Upper lobe of left lung (tissue), 6 donors: ENCODE measurements at places on chromosomes 16 and 17.
A peak's percentile ranks its signal among the peaks of the same experiment; 100 is the strongest.

DNA sequence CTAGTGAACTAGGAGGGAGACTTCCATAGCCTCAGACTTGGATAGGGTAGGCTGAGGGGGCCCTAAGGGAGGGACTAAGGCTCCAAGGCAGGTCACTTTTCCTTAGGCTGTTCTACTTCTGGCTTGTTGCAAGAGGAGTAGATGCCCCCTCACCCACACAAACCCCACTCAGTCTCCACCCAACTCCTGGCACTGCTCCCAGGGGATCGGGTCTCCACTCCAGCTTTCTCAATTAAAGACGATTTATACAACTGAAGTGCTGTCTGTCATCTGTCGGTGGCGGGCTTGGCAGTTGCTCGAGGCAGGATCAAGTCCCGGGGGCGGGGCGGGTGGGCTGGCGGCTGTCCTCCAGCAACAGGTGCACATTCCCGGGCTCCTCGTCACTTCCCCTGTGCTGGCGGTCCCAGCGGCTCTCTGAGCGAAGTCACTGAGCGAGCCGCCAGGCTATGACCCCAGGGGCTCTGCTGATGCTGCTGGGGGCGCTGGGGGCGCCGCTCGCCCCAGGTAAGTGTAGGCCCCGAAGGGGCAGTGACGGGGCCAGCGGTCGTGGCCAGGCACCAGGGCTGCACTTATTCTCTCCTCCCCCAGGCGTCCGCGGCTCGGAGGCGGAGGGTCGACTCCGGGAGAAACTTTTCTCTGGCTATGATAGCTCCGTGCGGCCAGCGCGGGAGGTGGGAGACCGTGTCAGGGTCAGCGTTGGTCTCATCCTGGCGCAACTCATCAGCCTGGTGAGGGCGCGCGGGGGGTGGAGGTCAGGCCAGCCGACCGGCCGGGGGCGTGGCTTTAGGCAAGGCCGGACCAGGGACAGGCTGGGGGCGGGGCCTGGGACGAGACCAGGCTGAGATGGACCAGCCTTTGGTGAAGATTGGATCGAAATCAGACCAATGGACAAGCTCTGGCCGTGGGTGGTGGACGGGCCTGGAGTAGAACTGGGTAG lies at the start of gene CHRNB1:
Gene CHRNB1 (plus strand): TSS at position 380 of the 937 bp plus-strand sequence. CDS start 67 bp downstream, at position 447.
- DNase-seq = peak; percentile 93

DNA sequence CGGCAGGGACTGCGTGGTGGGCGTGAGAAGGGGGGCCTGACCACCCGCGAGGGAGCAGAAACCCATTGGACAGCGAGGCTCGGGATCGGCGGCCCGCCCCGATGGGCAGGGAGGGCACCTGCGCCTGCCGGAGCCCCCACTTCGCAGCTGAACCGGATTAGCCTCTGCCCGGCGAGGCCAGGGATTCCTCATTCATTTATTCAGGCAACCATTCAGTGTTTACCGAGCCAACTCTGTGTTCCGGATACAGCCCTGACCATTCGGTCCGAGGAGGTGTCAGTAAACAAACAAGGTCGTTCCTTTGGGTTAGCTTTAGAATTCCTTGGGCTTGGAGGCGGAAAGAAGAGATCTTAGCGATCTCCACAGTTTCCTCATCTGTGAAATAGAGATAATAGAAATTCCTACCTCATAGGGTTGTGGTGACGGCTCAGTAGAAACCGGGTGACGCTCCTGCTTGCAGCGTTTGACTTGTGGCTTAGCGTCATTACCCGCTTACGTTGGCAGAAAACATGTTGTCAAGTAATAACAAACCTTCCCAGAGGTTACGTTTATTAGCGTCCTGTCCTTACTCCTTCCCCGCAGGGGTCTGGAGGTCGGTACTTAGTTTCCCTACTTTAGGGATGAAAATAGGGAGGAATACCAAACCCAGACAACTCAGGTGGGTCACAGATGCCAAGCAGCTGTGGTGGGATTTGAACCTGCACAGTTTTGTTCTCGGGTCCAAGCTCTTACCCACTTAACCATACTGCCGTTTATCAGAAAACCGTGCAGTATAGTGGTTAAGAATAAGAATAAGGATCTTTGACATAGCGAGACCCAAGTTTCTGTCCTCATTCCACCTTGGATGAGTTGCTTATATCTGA lies 893 bp downstream of the POLR3E start:
- no peak for DNase-seq

DNA sequence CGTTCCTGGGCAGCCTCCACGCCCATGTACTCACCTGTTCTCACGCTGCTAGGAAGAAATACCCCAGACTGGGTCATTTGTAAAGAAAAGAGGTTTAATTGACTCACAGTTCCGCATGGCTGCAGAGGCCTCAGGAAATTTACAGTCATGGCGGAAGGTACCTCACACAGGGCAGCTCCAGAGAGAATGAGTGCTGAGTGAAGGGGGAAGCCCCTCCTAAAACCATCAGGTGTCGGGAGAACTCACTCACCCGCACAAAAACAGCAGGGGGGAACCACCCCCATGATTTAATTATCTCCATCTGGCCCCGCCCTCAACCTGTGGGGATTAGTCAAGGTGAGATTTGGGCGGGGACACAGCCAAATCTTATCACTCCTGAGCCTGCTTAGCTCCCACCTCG lies 18.2 kb downstream of the RAB40C start:
- no peak for DNase-seq

DNA sequence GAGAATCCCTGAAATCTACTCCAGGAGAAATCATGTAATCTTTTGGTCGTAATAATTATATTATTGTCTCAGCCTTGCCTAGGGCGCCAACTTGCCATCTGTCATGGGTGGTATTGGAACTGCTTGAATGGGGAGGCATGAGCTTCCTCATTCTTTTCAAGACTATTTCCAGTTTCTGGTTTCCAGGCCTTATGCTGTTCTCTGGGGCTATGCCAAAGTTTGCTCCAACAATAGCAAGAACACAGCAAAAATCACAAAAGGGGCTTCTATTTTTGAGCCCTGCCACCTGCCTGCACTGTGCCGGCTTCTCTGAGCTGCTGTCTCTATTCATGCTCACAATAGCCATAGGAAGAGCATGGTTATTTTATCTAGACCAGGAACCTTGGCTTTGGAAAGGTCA lies 111.7 kb downstream of the SPECC1 start:
- no peak for DNase-seq

- peak; percentile 97 for DNase-seq
Measured at GRCh38 chr17:81514739-81515529, 2.3 kb upstream of the ACTG1 start.

DNA sequence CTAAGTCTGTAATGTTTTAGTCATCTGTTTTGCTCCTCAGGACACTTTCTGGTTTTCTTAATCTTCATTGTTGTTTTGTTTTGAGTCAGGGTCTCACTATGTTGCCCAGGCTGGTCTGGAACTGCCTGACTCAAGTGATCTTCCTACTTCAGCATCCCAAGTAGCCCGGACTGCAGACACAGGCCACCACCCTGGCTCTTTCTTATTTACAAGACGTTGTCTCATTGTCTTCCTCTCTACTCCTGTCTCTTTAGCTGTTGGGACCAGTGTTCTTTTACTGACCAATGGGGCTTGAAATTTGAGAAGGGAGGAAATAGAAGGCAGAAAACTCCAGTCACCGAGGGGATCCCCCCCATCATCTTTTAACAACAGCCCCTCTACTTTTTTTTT lies 1.2 kb downstream of the SCPEP1 start:
- no peak for DNase-seq

- DNase-seq = no peak
Measured at GRCh38 chr17:49290690-49291359, 60.2 kb upstream of the PHOSPHO1 start.

DNA sequence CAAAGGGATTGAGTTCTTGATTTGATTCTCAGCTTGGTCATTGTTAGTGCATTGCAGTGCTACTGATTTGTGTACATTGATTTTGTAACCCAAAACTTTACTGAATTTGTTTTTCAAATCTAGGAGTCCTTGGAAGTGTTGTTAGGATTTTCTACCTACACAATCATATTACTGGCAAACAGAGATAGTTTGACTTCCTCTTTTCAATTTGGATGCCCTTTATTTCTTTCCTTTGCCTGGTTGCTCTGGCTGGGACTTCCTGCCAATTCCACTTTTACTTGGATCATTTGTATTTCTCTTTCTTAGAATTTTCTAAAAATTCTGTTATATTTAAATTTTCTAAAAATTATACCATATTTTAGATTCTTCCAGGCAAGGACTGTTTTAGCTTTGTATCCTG lies 151.1 kb downstream of the FTO start:
- no peak for DNase-seq

DNA sequence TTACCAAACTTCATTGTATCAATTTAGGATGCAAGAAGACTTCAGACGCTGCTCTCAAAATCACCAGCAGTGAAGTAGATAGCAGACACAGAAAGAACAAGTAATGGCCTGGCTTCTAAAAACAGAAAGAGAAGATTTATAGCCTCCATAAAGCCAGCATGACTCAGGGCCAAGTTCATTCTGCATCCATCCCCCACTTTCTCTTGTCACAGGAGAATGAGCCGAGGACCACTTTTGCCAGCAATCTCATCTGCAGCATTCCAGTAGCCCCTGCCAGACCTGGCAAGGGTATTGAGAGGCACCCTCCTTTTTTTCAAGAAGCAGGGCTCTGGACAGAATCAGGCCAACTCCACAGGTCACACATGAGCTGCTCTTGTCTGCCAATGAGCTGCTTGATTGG lies 355.4 kb upstream of the SOX9 start:
- no peak for DNase-seq

- no peak for DNase-seq
Measured at GRCh38 chr16:83983491-83983890, 15.4 kb downstream of the NECAB2 start.

GRCh38 chr17:9175700-9176467 lies 154.6 kb downstream of the NTN1 start:
- DNase-seq = no peak

DNA sequence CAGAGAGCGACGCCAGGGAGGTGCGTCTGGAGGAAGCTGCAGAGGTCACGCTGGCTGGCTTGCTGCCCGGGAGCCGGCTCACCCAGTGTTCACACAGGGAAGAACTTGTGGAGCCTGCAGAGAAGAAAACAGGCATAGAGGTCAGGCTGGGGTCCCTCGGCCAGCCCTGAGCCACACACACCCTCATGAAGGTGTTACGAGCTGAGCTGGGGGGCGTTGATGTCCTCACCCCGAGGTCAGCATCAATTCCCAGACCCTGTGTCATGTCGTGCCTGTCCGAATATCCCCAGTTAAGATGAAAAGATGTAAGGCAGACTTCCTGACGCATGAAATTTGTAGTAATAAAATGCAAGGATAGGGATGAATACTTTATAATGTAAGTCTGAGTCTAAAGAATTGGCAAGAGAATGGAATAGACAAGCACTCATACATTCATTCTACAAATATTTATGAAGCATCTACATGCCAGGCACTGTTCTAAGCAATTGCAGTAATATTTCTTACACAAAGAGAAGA lies 77.1 kb downstream of the USP31 start:
- DNase-seq = peak; percentile 31

DNA sequence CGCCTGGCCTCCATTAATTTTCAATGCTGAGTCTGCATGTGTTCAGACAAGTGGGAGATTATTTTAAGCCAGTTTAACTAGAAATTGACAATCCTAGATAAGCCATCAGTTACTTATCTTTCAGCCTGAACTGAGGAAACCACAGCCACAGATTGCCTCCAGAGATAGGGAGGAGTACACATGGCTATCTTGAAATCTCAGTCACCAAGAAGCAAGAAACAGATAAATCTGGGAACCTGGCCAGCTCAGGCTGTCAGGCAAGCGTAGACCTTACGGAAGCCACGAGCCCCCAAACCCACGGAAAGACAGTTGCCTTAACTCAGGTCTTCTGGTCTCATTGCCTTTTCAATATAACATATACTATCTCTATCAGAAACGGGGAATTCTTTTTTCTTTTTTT lies 2.0 kb upstream of the GLG1 start:
- DNase-seq = no peak

DNA sequence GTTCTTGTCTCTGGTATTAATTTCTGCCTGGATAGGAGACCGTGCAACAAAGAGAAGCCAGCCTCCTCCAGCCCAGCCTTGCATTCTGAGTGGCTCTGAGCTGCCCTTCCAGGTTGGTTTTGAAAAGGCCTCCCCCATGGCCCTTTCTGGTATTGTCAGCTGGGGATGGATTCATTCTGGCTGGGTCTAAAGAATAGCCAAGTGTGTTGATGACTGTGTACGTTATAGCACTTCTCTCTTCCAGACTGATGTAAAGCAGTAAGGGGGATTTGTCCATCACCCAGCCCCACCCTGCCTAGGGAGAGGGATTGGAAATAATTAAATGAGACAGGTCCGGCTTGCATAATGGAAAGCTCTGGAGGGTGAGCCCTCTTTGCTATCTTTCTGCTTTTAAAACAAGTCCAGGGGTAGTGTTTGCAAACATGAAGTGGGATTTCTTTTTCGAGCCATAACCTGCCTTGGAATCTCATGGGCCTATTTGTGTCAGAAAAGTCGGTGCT lies 146.4 kb downstream of the MSI2 start:
- DNase-seq = no peak

DNA sequence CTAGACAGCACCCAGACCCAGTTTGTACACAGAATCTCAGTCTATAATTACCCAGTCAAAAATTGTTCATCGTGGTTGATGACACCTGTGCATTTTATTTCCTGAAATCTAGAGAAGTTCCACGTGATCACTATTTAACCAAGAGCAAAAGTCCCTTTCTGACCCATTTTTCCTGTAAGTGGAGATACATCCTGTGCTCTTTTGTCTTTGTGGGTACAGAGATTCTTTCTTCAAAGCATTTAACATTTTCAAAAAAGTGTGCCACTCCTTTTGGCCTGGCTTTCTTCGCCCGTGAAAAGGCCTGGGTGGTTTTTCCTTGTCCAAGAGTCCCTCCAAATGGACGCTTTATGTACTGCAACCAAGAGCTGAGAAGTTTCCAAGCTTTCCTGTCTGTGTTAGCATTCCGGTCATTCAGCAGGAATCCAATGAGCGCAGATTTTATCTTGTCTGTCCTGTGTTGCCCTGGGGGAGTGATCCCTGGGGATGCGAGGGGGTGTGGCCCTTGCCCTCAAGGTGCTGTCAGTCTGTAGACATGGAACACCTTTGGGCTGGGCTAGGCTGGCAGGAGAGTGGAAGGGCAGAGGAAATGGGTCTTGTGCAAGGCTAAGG lies 161.1 kb upstream of the CACNG5 start:
- DNase-seq = no peak

- DNase-seq = no peak
Measured at GRCh38 chr16:63228259-63228658, 1192.0 kb upstream of the CDH8 start.

GRCh38 chr17:7782240-7782639 lies 51.8 kb upstream of the KDM6B start:
- no peak for DNase-seq
